ENCODE measurements at places on chromosomes 1 and 21. TPM values are rescaled to one million over a fixed set of nuclear protein-coding genes. Genes with fewer than 3 reads are reported as not detected.
A peak's percentile ranks its signal among the peaks of the same experiment; 100 is the strongest.

DNA sequence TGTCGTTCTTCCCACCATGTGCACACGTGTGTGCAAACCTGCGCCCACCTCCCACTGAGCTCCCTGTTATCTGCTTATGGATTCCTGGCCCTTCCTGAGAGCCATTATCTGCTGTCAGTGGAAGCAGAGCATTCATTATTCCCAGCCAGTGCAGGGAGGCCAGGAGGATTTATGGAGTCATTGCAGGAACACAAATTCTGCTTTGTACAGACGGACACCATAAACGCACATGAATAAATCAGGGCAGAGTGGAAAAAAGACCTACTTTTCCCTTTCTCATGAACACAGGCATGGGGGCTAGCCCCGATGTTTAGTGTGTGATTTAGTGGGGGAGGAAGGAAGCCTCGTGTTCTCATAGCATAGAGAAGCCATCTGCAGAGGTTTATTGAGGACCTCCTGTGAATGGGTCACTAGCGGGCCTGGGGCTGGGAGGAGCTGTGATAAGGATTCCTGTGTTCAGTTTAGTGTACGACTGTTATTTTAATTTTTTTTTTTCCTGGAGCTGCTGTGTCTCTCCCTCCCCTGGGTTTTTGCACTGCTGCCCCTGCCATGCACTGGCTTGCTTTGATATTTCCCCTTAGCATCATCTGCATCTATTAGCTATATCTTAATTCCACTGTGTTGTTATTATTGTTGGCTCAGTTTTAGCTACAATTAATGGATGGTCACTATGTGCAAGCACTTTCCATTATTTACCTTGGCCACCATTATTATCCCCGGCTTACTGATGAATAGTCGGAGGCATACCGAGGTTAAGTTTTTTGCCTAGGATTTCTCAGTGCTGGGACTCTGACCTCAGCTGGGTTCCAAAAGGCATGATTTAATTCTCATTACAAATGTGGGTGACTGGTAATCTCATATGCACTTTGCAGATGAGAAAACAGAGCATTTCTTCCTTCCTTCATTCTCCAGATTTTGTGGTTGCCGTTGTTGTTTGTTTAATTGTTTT lies 33.0 kb downstream of the HUNK start:
- DNase-seq: no peak

- no peak for DNase-seq
Measured at GRCh38 chr1:25090707-25091422, 141.4 kb downstream of the SYF2 start.

DNA sequence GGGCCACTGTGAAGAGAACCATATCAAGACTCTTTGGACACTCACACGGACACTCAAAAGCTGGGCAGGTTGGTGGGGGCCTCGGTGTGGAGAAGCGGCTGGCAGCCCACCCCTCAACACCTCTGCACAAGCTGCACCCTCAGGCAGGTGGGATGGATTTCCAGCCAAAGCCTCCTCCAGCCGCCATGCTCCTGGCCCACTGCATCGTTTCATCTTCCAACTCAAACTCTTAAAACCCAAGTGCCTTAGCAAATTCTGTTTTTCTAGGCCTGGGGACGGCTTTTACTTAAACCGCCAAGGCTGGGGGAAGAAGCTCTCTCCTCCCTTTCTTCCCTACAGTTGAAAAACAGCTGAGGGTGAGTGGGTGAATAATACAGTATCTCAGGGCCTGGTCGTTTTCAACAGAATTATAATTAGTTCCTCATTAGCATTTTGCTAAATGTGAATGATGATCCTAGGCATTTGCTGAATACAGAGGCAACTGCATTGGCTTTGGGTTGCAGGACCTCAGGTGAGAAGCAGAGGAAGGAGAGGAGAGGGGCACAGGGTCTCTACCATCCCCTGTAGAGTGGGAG lies 36.3 kb upstream of the TDRD10 start:
- DNase-seq: no peak

DNA sequence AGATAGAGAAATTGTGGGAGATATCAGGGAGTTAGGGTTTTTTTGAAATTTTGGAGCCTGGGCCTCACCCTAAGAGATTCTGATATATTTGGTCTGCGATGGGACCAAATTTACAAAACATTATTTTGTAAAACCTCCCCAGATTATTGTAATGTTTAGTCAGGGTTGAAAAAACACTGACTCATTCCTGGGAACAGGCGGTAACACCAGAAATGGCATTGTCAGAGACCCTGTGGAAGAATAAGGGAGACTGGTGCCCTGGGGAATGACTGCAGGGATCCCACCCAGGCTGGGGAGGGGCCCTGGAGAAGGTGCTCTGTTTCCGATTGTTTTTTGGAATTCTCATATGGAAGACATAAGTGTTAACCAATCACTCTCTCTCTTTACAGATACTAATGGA lies 13.1 kb upstream of the STRIP1 start:
- no peak for DNase-seq

- no peak for DNase-seq
Measured at GRCh38 chr1:210627755-210628154, 299.1 kb downstream of the HHAT start.

- no peak for DNase-seq
Measured at GRCh38 chr1:228415853-228416216, 826 bp downstream of the TRIM17 start.

- no peak for DNase-seq
Measured at GRCh38 chr21:29441651-29442050, 142.9 kb downstream of the BACH1 start.

GRCh38 chr21:15241997-15242736 lies 177.4 kb upstream of the NRIP1 start:
- no peak for DNase-seq

- DNase-seq: no peak
Measured at GRCh38 chr1:236535662-236536161, 11.9 kb downstream of the LGALS8 start.

GRCh38 chr1:39615086-39615673 lies 24.3 kb downstream of the HEYL start:
- no peak for DNase-seq

GRCh38 chr1:35605867-35606182 lies 32.7 kb downstream of the TFAP2E start:
- peak; percentile 73 for DNase-seq

GRCh38 chr1:34406377-34406776 lies 229.7 kb downstream of the C1orf94 start:
- no peak for DNase-seq

GRCh38 chr1:57623039-57623790 lies 199.4 kb upstream of the DAB1 start:
- DNase-seq: no peak

The MMEL1 gene
- not detected for total RNA-seq

The SH2D1B gene
- not detected for total RNA-seq

The LYPD8 gene
- 0.37 TPM for total RNA-seq

The CA6 gene
- not detected for total RNA-seq

The NPL gene
- 1.6 TPM for total RNA-seq

The LCE1E gene
- not detected for total RNA-seq

The CCDC190 gene
- total RNA-seq: 0.31 TPM

The SNRPE gene
- total RNA-seq: 181 TPM

The AKR7A3 gene
- 0.27 TPM for total RNA-seq

The L1TD1 gene
- not detected for total RNA-seq

Measured in HFFc6 (cell line).